ENCODE measurements at places on chromosomes 6 and 20. TPM values are rescaled to one million over a fixed set of nuclear protein-coding genes. Genes with fewer than 3 reads are reported as not detected.

Gene TBXT
- total RNA-seq, result not detected

Gene CSTF1
- 32.6 TPM for total RNA-seq

Gene C6orf15
- total RNA-seq, result not detected

Gene PRKN
- total RNA-seq, result 5.9 TPM

Gene DYNLT2
- 2.8 TPM for total RNA-seq

Gene LGSN
- total RNA-seq, result 0.47 TPM

Gene PDE7B
- 3.0 TPM for total RNA-seq

Gene MYCT1
- total RNA-seq, result 4.7 TPM

Data from occipital lobe (tissue), 3 donors.